Glutamatergic neuron (in vitro differentiated cells): ENCODE measurements at places on chromosomes 2 and 18. TPM values are rescaled to one million over a fixed set of nuclear protein-coding genes. Genes with fewer than 3 reads are reported as not detected.

Gene EML6
- 0.91 TPM for total RNA-seq

Gene KIAA2012
- not detected for total RNA-seq

Gene RRM2
- total RNA-seq, result 21.2 TPM

Gene RBMS1
- total RNA-seq, result 142 TPM

Gene RNF144A
- total RNA-seq, result 40.2 TPM
